Fibroblast of skin of back (primary cell): ENCODE measurements at places on chromosomes 16 and 17.

- peak; percentile 70 for DNase-seq
These were observed 29.3 kb downstream of the UNC13D start for GRCh38 chr17:75814900-75815373.

- no peak for DNase-seq
These were observed 498.5 kb upstream of the ZFHX3 start for GRCh38 chr16:73546341-73546845.

GRCh38 chr17:74512624-74513091 is 18.6 kb downstream of the CD300LB start:
- DNase-seq: no peak

DNA sequence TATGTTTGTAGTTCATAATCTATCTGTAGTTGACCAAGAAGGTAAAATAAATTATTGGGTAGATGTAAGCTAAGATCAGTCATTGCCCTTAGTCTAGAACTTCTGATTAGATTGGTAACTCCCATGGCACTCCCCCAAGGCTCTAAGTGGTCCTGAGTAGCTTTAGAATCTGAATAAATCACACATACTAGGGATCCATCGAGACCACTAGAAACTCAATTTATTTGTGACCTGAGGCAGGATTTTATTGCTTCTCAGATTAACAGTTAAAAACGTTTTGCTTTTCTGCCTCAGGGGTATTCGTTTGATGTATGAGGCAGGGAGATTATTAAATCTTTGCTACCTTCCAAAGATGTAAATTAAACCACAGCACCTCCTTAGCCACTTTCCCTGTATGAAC is 24.9 kb downstream of the CMTR2 start:
- DNase-seq: no peak

GRCh38 chr16:30615358-30616091 is 5.3 kb upstream of the ZNF689 start:
- DNase-seq: no peak

- DNase-seq: peak; percentile 61
These were observed 73.1 kb downstream of the CCDC182 start for GRCh38 chr17:57671667-57672632.

DNA sequence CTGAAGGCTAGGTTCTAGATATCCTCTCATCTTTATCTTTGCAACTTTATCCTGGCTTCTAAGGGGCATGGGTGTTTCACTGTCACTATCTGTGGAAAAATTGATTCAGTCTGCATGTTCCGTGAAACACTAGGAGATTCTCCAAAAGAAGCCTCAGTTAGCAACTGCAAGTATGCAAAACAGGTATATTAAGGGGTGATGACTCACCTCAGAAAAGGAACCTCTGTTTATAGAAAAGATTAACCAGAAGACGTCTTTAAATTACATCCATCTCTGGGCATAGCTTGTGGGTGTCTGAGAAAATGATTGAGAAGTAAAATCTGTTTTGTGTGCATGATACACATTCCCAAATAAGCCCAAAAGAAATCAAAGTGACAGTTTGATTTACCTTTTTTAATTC is 353.8 kb upstream of the HSBP1 start:
- DNase-seq: no peak

DNA sequence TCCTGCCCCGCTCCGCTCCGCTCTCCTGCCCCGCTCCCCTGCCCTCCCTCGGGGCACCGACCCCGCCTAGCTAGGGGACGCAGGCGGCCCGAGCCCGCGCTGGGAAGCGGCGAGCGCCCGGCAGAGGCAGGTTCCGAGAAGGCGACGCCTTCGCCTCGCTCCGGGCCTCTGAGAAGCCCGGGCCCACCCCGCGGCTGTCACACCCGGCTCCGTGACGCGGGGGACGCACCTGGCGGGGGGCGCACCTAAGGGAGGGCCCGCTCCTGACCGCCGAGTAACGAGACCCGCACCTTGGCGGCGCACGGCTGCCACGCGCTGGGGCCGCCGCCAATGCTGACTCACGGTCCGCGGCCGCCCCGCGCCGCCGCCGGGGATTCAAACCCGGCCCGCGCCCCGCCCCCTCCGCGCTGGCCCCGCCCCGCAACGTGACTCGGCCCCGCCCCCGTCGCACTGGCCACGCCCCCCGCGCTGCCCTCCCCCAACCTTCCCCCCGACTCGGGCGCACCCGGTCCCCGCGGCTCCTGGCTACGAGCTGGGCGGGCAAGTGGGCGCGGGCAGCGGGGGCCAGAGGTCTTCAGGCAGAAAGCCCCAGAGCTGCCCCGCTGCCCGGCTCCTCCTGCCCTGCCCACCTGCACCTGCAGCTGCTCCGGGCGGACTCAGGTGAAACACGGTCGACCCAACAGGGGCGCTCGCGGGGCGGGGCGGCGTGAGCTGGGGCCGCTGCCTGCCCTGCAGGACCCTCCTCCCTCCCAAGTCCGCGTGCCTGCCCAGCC is 27.8 kb downstream of the GNPTG start:
- peak; percentile 60 for DNase-seq

GRCh38 chr16:85171759-85172454 is 59.6 kb upstream of the CIBAR2 start:
- no peak for DNase-seq

- peak; percentile 60 for DNase-seq
These were observed 37.6 kb downstream of the CTU2 start for GRCh38 chr16:88743693-88744576.

DNA sequence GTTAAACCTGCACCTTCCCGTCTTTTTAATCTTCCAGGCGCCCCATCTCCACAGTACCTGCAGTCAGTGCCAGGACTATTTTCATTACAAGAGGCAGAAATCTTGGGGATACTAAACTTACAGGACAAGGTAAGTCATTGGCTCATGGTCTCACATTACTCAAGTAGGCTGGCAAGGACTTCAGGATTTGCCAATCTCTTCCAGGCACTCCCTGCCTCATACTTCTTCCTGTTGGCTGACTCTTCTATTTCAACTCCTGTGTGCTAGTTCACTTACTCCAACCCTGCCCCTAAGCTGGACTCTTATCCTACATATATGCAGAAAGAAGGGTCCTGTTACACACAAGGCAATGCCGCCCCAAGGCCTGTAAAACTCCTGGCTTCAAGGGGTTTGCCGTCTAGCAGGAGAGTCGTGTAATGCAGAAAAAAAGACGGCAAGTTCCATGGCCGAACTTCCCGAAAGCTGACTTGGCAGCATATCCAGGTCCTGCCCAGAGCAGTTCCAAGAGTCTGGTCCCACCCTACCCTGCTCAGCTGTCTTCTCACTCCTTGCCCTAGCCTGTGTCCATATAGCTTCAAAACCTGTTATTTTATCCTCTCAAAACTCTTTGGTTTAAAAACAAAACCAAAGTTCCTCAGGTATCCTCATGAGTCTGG is 14.8 kb downstream of the ERN1 start:
- DNase-seq: no peak

- peak; percentile 15 for DNase-seq
These were observed 383.0 kb upstream of the PMFBP1 start for GRCh38 chr16:72554935-72555334.

DNA sequence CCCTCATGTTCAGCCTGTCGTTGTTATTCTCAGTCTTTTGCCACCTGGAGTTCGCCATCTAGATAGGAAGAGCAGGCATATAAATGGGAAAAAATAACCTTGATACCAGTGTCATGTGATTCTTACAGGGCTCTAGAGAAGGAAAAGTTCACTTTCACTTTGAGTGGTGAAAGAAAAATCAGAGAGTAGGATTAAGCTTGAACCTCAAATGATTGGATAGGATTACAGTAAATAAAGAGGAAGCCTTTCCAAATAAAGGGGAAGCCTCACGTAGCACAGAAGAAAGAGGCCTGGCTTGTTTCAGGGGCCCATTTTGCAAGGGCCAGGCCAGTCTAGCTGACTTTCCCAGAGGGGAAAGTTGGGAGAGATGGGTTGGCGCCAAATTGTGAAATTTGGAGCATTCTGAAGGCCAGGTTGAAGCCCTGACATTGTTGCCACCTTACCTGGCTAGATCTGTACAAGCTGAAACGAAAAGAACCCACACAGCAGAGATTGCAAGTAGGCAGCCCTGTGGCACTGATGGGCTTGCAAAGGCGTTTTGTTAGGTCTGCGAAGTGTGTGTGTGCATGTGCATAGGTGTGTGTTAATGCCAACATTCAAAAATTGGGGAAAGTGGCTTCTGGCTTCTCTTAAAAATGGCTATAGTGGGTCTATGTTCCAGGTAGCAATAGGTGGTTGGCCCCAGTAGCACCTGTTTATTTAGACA is 38.8 kb downstream of the TMC6 start:
- no peak for DNase-seq

DNA sequence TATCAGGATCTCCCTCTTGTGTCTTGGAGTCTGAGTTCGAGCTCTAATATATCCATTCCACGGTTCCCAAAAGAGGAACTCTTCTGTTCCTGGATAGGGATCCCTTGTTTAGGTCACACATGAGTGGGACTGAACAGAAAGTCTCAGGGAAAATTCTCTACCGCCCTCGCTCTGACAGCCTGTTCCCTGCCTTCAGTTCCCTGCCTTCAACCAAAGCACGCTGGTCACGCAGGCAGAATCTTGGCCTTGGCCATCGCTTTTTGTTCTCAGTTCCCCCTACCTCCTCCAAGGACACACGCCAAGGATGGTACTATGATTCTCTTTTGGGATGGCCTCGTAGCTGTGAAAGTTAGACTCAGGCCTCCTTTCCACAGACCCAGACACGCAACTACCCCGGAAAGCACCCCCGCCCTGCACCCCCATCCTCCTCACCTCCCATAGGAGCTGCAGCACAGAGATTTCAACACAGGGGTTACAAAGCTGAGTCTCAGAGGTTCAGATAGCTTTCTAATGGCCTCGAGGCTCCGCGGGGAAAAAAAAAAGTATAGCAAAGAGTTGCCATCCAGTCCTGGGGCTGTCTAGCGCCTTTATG is 1.5 kb upstream of the SHISA6 start:
- DNase-seq: no peak

DNA sequence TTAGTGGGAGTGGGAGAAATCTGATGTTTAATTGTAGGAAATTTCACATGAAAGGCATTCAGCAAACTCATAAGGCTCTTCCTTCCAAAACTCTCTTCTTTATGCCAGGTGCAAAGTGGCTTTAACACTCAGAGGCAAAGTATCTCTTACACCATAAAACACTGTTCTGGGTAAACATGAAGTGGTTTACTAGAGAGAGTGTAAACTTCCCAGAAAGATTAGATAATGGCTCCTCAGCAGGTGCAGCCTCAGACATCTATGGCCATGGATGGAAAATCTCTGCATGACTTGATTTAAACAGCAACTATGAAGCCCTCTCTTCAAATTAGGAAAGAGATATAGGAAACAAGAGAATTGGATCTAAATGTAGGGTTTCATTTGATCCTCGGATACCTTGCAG is 583.1 kb upstream of the SALL1 start:
- no peak for DNase-seq

- DNase-seq: peak; percentile 93
These were observed 643.5 kb downstream of the CDH11 start for GRCh38 chr16:64478252-64478906.

DNA sequence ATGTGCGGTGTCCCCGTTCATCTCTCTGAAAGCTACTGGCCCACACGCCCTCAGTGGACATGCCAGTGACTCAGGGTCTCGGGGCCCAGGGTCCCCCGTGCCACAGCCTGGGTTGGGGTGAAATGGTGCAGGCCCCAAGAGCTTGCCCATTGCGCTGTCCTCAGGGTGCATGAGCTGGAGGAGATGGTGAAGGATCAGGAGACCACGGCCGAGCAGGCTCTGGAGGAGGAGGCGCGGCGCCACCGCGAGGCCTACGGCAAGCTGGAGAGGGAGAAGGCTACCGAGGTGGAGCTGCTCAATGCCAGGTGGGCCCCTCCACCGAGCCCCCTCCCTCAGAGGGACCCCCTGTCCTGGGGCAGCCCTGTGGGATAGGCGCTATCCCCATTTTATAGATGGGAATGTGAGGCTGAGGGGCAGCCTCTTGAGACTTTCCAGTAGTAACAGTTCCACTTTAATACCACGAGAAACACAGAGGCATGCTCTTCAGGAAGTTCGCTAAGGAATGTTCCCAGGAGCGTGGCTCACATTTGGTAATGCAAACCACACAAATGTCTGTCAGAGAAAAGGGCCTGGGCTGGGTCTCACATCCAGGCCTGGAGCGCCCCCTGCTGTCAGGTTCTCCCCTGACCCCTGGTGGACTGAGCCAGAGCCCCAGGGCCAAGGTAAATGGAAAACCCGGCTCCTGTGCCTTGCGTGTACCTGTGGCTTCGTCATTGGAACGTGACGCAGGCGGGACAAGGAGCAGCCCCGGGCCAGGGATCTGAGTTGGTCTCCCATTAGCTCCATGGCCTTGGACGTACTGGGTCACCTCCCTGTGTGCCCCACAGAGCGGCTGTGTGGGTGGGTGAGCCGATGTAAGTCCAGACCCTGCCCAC is 133.7 kb downstream of the RAB11FIP4 start:
- DNase-seq: peak; percentile 92

DNA sequence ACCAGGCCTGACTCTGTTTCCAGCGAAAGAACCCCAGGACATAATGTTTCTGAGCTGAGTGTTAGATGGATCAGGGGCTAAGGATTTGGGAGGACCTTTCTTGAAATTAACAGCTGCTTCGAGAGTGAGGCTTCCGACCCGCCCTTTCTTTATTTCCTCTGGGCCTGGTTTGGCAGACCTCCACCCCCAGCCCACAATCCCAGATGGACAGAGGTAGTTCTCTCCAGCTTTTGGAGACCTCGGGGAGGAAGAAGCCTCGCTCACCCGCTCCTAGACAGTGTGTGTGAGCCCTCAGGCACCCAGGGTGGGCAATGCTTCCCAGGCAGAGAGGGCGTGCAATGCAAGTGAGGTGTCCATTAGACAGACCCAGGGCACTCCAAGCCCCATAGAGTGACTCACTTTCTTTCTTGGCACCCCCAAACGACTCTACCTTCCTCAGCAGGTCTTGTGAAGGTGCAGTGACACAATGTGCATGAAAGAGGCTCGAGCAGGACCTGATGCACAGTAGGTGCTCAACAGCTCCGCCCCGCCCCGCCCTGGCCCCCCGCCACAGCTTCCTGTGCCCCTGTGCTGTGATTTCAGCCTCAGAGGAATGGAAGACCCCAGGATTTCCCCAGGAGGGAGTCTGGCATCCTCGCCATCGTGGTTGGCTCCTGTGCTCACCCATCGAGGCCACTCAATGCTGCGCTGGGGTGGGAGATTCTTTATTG is 50.7 kb upstream of the TOB1 start:
- DNase-seq: no peak

- DNase-seq: peak; percentile 32
These were observed 7.1 kb downstream of the HAS3 start for GRCh38 chr16:69112285-69113129.

GRCh38 chr17:74604761-74605160 is 12.7 kb upstream of the CD300LD start:
- DNase-seq: no peak

- no peak for DNase-seq
These were observed 43.9 kb downstream of the NKD1 start for GRCh38 chr16:50591800-50592771.
